NCI-H1105 (cell line): ENCODE measurements at places on chromosomes 4 and X.
A peak's percentile ranks its signal among the peaks of the same experiment; 100 is the strongest.

DNA sequence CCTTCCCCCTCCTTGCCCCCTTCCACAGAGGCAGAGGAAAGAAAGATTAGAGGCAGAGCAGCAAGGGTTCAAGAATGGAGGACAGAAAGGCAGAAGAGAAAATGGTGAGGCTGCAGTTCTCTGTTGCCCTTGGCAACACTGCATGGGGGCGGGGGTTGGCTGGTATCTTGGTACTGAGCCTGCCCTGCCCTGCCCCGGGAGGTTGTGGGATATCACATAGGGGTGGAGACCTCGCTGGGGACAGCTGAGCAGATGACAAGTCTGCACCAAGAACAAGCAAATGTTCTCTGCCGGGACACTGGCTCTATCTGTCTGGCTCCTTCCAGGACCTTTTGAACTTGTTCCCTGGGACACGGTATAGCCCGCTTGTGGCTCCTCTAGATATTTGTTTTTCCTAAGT is 39.8 kb downstream of the NHS start:
- DNase-seq, result no peak

GRCh38 chr4:72313121-72313520 is 255.9 kb downstream of the ADAMTS3 start:
- no peak for DNase-seq

GRCh38 chr4:180116840-180117239 is 2126.4 kb upstream of the TENM3 start:
- no peak for DNase-seq

DNA sequence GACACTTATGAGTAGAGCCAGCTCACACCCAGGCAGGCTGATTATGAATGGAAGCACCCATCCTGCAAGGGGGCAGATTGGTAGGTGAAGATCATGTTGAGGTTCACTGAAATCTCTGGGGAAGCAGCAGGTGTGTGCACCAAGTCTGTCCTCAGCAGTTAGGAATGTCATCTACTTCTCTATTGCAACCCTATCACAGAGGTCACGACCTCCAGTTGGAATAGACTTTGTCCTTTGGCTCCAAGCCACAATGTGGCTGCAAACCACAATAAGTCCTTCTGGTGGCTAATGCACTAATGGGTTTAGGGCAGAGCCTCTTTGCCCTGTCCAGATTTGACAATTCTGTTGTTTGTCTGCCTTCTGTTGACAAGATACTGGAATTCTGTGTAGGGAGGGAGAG is 1056.7 kb downstream of the PCDH19 start:
- no peak for DNase-seq

DNA sequence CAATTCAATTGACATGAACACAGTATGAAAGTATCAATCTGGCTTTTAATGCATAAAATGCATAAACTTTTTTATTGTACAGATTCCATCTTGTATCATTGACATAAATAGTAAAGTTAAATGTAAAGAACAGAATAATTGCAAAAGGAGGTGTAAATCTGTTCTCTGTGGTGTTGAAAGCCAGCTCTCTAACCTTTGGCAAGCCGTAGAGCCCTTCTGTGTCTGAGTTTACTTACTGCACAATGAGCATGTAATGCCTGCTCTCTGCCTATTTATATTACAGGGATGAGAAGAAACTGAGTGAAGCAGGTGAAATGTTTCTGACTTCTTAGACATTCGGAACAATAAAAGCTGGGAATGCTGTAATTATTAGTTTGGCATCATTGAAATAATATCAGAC is 389.3 kb upstream of the EPHA5 start:
- no peak for DNase-seq

DNA sequence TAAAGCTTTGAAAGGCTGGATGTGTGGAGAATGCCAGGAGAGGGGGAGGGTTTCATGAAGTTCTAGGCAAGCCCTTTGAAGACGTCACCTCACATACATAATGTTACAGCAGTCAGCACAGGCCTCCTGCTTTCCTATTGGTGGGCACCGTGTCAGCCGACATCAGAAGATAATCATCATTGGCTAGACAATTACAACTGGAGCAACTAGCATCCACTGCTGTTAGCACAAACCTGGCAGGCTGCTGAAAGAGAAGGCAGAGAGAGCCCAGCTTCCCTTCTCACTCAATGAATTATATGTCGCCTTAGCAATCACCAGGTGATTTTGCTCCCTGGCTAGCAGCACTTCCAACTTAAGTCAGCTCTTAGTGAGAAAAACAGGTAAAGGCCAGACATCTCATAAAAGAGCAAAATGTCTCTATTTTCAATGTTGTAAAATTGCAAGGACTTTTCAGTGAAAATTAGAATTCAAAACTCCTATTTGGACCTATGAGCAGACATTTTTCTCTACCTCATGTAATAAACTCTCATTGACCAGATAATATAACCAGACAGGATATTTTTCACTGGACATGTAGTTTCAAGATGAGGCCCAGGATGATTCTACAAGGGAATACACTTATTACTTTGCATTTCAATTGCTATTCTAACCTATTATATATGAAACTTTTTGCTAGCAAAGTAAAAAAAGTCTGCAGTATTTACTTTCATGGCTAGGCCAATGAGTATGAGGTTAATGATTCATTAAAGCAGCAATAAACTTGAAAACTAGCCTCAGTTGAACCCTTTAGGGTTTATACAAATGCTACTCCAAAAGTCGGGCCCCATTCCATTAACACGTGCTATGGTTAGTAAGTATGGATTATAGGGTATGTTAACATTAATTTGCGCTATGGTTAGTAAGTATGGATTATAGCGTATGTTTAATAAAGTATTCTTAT is 4.3 kb downstream of the ELOVL6 start:
- peak; percentile 62 for DNase-seq

- no peak for DNase-seq
Observed at GRCh38 chr4:44652002-44652401, 577 bp upstream of the YIPF7 start.

DNA sequence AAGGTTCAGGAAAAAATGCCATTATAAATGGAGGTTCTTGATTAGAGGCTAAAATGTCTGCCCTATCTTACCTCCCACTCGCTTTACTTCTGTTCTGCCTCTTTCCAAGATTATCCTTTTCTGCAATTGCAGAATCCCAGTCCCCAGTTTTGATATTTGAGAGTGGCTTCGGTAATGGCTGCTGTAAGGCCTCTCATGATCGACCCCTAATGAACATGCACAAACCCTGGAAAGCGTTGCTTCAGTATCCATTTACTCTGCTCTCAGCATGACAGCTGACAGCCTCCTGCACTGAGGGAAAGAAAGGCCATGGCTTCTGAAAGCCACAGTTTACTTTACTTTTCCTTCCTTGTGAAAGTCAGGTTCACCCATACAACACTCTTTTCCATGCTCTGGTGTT is 325.4 kb upstream of the GALNT7 start:
- DNase-seq, result no peak

GRCh38 chr4:44978020-44978419 is 251.7 kb upstream of the GNPDA2 start:
- DNase-seq, result no peak

DNA sequence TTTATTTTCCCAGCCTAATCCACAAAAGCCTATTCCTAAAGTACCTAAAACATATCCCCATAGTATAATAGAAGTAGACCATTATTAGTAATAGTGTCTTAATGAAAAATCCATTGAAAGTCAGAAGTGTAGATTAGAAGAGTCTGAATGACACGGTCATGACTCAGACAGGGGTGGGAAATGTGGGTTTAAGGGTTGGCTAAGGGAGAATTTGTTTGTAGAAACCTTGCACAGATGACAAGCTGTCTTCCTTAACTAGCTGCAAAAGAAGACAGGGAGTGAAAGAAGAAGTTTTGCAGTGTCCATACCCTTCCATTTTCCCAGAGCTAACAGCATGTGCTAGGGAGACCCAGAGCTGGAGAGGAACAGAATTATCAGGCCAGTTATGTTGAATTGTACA is 242.7 kb upstream of the ETNPPL start:
- DNase-seq, result no peak

DNA sequence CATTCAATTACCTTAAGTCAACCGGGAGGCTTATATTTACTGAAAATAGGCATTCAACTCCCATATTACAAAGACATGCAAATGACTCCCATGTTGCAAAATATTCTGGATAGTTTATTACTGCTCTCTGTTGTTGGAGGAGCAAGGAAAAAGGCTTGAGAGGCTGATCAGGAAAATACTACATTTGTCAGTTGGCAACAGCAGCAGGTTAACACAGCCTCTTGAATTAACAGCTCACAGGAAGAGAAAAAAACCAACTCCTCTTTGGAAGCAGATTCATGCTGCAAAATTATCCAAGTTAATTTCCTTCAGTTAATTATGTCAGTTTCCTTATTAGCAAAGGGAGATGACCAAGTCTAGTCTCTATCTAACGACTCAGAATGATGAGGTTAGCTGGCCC is 238.9 kb downstream of the MAML3 start:
- no peak for DNase-seq

- no peak for DNase-seq
Observed at GRCh38 chrX:15301924-15302323, 13.5 kb downstream of the ASB11 start.

DNA sequence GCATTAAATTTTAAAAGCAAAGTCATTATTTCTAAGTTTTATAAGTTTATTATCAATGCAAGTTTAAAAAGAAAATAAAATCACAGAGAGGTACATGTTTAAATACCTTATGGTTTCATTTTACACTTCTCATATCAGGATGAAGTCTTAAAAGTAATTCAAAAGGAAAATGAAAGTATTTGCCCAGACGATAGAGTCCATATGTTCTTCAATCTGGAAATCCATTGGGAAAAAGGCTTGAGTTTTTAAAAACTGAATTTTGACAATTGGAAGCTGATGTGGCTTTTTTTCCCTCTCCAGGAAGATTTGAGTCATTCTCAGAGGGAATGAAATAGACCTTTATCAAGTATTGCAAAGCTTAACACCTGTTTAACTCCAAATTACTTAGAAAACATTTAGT is 37.1 kb downstream of the MAB21L2 start:
- no peak for DNase-seq

DNA sequence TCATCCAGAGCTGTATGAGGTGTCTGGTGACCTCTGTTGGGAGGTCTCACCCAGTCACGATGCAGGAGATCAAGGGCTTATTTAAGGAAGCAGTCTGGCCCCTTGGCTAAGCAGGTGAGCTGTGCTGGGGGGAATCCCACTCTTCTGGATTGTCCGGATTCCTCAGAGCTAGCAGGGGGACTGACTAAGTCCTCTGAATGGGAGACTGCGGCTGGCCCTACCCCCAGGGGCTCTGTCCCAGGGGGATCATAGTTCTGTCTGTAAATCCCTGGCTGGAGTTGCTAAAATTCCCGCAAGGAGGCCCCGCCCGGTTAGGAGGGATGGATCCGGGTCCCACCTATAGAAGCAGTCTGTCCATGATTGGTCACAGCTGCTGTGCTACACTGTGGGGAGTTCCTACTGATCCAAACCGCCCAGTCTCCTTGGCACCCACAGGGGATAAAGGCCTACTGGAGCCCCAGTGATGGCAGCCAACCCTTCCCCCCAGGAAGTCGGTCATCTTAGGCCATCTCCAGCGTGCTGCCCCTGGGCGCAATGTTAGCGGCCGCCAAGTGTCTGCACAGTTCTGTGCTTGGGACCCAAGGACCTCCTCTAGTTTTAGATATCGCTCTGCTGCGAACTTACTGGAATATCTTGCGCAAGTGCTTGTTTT is 118.2 kb upstream of the KLF8 start:
- DNase-seq, result no peak

- DNase-seq, result no peak
Observed at GRCh38 chr4:168019921-168020320, 72.4 kb upstream of the ANXA10 start.

DNA sequence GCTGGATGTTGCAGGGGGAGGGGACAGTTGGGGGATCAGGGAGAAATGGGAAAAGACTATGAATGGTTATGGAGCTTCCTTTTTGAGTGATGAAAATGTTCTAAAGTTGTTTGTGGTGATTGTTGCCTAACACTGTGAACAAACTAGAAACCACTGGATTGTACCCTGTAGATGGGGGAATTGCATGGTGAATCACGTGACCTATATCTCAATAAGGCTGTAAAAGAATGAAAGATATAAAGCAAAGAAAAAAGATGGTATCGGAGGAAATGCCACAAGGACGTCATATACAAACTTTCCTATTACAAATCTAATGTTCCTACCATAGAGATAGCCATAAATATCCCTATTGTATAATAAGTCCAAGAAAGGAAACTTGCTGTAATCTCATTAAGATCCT is 20.6 kb upstream of the CT55 start:
- DNase-seq, result no peak

- DNase-seq, result no peak
Observed at GRCh38 chr4:180840142-180840541, 1403.1 kb upstream of the TENM3 start.

- DNase-seq, result peak; percentile 14
Observed at GRCh38 chr4:30714408-30715031, 5.6 kb upstream of the PCDH7 start.

GRCh38 chr4:140533951-140534480 is 10.0 kb downstream of the ELMOD2 start:
- no peak for DNase-seq

- no peak for DNase-seq
Observed at GRCh38 chr4:153579410-153579809, 104.7 kb upstream of the TLR2 start.

GRCh38 chrX:109856974-109857373 is 123.9 kb upstream of the ACSL4 start:
- no peak for DNase-seq

DNA sequence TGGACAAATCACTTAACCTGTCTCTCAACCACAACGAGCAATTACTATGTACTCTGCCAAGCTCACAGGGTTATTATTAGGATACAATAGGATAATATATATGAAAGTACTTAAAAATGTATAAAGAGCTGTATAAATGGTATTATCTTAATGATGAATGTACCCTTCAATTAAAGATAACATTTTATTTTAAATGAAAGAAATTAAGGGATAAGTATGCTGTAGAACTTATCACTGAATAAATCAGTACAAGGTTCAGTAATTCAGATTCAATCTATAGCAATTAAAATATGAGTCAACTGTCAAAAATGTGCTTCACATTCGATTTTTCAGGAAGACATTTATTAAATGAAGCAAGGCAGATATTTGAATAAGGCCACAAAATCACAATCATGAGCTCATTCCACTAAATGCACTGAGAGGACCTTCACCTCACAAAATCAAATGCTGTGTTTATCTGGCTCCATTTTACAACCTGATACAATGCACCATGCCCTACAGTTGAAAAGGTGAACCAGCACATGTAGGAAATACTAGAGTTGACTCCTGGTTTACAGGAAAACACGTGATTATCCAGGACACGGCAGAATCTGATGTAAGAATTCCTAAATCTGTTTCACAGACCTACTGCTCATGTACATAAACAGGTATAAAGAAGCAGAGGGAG is 4.4 kb downstream of the LRCH2 start:
- peak; percentile 6 for DNase-seq

- DNase-seq, result peak; percentile 3
Observed at GRCh38 chr4:141307241-141307689, 86.6 kb downstream of the ZNF330 start.

- no peak for DNase-seq
Observed at GRCh38 chr4:140103676-140104075, 50.3 kb downstream of the MAML3 start.

DNA sequence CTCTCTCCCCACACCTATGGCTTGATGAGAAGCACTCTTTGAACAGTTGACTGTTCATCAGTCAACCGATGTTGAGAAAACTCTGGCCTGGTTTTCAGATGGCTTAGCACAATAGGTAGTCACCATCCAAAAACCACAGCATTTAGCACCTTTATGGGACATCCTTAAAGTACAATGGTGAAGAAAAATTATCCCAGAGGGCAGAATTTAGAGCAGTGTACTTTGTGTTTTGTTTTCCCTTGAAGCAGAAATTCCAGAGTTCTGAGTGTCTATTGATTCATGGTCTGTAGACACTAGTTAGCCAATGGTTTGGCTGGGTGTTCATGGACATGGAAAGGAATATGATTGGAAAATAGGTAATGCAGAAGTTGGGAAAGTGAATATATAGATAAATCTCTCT is 487.0 kb downstream of the PDHA2 start:
- DNase-seq, result no peak
